ENCODE measurements at places on chromosomes 3 and 15.
A peak's percentile ranks its signal among the peaks of the same experiment; 100 is the strongest.

DNA sequence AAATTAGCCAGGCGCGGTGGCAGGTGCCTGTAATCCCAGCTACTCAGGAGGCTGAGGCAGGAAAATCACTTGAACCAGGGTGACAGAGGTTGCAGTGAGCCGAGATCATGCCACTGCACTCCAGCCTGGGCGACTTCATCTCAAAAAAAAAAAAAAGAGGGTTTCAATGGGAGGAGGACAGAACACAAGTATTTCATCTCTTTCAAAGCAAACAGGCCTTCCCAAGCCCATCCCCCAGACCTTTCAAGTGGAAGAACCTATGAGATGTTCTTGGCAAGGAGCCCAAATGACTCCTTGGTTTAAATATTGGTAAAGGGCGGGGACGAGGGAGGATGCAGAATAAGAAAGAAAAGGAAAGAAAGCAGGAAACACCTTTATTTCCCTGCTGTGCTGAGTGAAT is 62.2 kb upstream of the MCF2L2 start:
- no peaks in the 10 kb centered on the region for H3K27me3 ChIP-seq
- H3K27ac ChIP-seq: no peak overlapping the region
- no peaks in the 10 kb centered on the region for H3K36me3 ChIP-seq

GRCh38 chr15:82999426-82999825 is 12.0 kb downstream of the C15orf40 start:
- H3K4me3 ChIP-seq: no peak overlapping the region
- no peaks in the 10 kb centered on the region for H3K36me3 ChIP-seq
- no peaks in the 10 kb centered on the region for H3K4me1 ChIP-seq
- no peak overlapping the region for H3K27ac ChIP-seq
- DNase-seq: no peak

- H3K4me1 ChIP-seq: no peaks in the 10 kb centered on the region
- no peak overlapping the region for H3K27ac ChIP-seq
- no peaks in the 10 kb centered on the region for H3K27me3 ChIP-seq
- no peak for DNase-seq
- H3K36me3 ChIP-seq: no peaks in the 10 kb centered on the region
- H3K4me3 ChIP-seq: no peak overlapping the region
Measured at GRCh38 chr3:170442947-170443346, 24.3 kb downstream of the CLDN11 start.

DNA sequence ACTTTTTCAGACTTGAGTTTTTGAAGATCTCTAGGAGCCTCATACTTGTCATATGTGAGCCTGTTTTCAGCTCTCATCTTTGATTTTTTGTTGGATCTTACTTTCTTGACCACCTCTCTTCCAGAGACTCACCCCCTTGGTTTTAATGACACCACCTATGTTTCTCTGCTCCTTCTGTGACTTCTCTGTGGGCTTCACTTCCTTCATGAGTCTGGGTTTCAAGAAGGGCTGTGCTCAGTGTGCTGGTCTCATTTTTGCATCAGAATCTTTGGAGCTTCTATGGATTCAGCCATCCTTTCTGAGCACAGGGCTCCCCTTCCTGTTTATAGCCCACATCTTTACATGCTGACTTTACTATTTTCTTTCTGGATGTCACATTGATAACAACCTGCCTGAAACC is 17.7 kb downstream of the PPM1L start:
- no peak overlapping the region for H3K4me3 ChIP-seq
- no peak for DNase-seq
- H3K4me1 ChIP-seq: no peaks in the 10 kb centered on the region
- no peaks in the 10 kb centered on the region for H3K27me3 ChIP-seq

GRCh38 chr15:88331291-88331690 is 74.8 kb upstream of the NTRK3 start:
- no peaks in the 10 kb centered on the region for H3K27me3 ChIP-seq
- no peaks in the 10 kb centered on the region for H3K36me3 ChIP-seq
- DNase-seq: peak; percentile 88

DNA sequence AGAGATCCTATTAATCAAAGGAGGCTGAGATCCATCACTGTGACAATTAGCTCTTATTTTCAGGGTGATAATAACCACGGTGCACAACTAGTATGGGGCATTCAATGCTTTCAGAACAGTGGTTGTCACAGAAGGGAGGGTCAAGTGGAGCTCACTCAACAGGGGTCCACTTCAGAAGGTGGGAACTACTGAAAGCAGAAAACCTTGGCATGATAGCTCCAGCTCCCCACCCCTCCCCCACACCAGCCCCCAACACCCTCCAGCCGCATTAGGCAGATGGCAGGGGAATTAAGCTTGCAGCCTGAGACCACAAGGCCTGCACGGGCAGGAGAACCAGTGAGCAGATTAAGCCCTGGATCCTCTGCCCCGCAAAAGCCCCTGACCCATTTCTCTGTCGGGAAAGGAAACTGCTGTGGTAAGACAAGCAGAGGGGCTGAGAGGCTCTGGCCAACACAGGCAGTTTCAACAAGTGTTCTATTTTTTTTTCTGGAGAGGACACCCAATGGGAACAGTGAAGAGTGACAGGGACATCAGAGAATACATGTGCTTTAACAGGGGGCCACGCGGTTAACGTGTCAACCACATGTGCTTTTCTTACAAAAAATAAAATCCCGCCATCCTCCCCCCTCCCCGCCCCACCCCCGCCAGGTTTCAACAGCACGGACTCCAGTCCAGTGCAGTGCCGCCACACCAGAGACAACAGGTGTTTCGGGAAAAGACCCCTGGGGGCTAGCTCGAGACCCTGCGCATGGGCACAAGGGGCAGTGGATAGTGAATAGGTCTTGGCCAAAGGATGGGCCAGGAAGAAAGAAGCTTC is 997 bp downstream of the FYCO1 start:
- H3K4me1 ChIP-seq: peaks cover 13% of the 10 kb centered on the region
- no peaks in the 10 kb centered on the region for H3K27me3 ChIP-seq
- DNase-seq: peak; percentile 42
- no peaks in the 10 kb centered on the region for H3K36me3 ChIP-seq
- peak overlapping the region; percentile 84 for H3K4me3 ChIP-seq

- H3K36me3 ChIP-seq: no peaks in the 10 kb centered on the region
- no peak for DNase-seq
- no peaks in the 10 kb centered on the region for H3K4me1 ChIP-seq
- H3K4me3 ChIP-seq: no peak overlapping the region
Measured at GRCh38 chr3:98914210-98915080, 12.9 kb upstream of the DCBLD2 start.

- no peak for DNase-seq
- H3K27ac ChIP-seq: peak overlapping the region; percentile 51
- H3K4me3 ChIP-seq: no peak overlapping the region
- H3K36me3 ChIP-seq: no peaks in the 10 kb centered on the region
Measured at GRCh38 chr3:59469948-59470723, 420.3 kb upstream of the CFAP20DC start.

Measured in mesendoderm (in vitro differentiated cells).